ENCODE measurements at places on chromosomes 16 and 17.

DNA sequence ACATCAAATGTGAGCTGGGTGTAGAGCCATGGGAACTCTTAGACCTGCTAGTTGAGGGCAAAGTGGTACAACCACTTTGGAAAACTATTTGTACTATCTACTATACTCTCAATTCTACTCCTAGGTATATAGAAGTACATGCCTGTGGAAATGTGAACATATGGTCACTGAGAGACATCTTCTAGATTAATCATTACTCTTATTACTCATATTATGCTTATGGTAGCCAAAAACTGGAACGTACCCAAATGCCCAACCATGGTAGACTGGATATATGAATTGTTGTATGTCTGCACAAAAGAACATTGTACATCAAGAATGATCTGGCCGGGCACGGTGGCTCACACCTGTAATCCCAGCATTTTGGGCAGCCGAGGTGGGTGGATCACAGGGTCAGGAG, 2.7 kb downstream of the WDR45B start:
- no peak for DNase-seq

GRCh38 chr17:57365420-57365819, 109.1 kb downstream of the MSI2 start:
- DNase-seq: no peak

DNA sequence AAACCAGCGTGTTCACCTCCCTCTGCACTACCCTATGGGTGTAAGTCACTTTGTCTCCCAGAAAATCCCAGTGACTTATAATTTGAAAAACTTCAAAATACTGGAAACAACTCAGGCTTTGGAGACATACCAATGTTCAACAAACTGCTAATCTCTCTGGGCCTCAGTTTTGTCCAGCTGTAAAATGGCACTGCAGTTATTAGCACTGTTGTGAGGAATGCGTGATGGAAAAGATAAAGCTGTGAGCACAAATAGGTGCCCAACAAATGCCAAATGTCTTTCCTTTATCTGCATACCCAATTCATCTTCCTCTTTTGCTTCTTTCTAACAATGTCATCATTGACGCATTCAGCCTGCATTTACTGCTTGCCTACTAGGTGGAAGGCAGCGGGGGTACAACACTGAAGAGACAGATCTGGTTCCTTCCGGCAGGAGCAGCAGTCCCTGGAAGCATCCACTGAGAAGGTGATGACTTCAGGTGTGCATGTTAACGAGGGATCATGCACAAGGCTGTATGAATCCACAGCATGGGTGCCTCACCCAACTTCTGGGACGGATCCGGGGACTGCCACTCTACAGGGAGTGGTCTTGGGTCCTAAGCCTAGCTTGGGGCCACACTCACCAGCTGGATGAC, 63.4 kb downstream of the CYTH1 start:
- DNase-seq: no peak

- DNase-seq: no peak
Observed at GRCh38 chr17:78672005-78672404, 94.8 kb upstream of the DNAH17 start.

GRCh38 chr17:3710951-3711383, 12.7 kb upstream of the HASPIN start:
- peak; percentile 67 for DNase-seq

GRCh38 chr17:4972322-4972721, 4.7 kb upstream of the SPAG7 start:
- no peak for DNase-seq

DNA sequence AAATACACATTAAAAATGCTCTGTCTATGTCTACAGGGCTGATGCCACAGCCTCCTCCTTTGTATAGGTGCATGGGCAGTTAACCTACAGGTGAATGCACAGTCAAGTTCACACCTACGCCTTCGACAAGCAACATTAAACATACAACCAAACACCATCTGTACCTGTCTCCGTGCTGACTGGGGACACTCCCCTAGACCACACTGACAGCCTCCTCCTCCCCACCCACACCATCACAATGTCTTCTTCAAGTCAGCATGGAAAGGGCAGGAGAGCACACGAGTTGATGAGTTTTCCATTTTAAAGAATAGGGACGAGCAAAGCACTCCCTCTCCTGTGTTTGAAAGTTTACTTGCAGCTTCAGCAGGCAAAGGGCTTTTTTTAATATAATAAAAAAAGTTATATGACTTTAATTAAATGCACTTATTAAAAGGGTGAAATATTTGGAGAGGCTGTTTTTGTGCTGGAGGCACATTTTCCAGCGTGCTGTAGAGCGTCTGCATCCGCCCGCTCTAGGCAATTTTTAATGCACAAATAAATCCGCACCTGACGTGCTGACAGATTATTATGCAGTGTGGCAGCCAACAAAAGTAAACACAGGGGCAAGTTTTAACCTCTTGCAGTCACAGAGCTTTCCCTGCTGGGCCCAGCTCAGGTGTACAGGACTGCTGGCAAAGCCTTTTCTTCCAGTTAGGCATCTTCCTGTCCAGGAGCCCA, 367.9 kb downstream of the SOX9 start:
- no peak for DNase-seq

- no peak for DNase-seq
Observed at GRCh38 chr16:86391984-86392383, 118.3 kb upstream of the FOXF1 start.

GRCh38 chr16:87231911-87232310, 85.3 kb downstream of the C16orf95 start:
- DNase-seq: no peak

DNA sequence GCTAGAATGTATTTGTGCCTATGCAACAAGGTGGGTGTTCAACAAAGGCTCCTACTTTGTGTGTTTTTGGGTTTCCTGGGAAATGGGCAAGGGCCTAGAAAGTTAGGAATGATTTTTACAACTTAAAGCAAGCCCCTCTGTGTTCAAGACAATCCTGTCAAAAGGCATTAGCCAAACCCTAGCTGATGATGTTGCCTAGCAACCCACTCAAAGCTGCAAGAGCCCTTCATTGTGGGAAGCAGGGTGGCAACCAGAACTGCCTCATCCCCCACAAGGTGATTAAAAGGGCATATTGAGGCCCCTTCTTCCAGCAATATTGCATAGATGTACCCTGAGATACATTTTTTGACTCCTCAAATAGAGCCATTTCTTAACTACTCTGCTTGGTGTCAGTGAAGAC, 16.0 kb upstream of the RASL10B start:
- no peak for DNase-seq

DNA sequence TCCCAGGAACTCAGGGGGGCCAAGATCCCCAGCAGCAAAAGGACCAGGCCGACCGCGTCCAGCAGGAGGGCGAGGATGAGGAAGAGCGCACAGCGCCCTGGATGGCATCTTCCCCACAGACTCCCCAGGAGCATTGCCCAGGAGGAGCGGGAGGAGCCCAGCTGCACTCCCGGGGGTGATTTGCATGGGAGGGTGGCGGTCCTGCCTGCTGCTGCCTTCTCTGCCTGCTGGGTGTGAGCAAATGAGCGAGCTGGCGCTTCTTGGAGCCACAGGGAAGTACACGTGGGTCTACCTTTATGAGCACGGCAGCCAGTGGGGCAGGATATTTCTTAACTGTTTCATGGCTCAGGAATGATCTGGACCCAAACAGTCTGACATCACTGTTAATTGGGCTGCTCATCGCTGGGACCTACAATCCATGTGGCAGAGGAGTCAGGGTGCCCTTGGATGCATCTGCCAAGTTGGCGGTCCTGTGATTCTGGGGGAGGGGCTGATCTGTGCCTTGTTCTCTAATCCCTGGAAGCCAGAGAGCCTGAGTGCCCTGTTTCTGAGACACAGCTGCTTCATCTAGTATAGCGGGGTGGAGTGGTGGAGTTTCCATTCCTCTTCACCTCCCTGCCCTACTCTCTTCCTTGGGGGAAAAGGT, at the start of gene TMEM238L:
TMEM238L (minus strand) TSS at position 270 of the 646 bp plus-strand sequence; CDS start at position 134, 136 bp downstream.
- no peak for DNase-seq

DNA sequence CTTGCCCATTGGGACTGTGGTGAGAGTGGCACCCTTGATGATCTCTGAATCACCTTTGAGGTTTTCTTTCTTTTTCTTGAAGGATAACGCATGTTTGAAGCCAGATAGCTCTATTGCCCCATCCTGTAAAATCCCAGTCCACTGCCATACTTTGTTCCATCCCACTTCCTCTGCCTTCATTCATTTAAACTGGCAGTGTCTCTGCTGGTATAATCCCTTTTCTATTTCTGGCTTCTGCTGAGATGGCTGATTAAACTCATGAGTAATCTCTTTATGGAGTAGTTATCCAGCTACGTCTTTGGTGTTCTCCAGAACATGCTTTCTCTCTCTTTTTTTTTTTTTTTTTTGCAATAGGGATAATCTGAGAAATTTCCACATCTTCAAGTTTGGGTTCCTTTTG, 656.5 kb upstream of the SALL1 start:
- no peak for DNase-seq

DNA sequence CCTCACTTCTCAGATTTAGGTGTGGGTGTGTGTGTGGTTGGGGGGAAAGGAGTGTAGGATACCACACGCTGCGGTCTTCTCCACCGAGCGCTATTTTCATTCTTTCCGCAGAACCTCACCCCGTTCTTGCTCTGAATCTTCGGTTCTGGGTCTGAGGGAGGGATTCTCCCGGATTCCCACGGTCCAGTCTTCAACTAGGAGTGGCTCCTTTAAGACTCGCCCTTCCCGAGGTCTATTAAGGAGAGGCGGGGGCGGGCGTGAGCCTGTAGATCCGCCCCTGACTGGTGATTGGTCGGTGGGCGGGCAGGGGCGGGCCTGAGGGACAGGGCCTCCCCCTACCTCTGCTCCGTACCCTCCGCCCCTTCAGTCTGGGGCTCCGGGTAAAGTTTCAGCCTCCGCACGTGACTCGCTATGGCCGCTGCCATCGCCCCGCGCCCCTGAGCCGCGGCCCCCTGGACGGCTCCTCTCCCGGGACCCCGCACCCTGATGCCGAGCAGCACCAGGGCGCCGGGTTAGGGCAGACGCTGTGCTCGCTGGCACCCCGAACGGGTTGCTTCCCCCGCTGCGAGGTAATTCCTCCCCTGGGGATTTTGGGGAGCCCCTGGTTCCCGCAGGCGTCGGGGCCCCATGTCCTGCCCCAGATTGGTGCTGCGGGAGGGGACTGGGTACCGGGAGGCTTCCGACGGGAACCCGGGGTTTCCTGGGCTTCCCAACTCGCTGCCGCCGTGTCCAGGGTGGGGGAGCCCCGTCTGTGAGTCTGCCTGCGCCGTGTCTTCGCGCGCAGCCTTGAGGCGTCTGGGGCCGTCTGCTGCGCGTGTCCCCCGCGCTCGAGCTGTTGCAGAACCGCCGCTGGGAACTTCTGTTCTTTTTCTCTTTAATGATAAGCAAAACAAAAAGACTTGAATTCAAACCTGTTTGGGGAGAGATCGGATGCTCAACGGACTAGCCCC, 9.2 kb downstream of the RARA start:
- DNase-seq: peak; percentile 90

- DNase-seq: no peak
Observed at GRCh38 chr17:74979408-74980146, 7.0 kb upstream of the HID1 start.

DNA sequence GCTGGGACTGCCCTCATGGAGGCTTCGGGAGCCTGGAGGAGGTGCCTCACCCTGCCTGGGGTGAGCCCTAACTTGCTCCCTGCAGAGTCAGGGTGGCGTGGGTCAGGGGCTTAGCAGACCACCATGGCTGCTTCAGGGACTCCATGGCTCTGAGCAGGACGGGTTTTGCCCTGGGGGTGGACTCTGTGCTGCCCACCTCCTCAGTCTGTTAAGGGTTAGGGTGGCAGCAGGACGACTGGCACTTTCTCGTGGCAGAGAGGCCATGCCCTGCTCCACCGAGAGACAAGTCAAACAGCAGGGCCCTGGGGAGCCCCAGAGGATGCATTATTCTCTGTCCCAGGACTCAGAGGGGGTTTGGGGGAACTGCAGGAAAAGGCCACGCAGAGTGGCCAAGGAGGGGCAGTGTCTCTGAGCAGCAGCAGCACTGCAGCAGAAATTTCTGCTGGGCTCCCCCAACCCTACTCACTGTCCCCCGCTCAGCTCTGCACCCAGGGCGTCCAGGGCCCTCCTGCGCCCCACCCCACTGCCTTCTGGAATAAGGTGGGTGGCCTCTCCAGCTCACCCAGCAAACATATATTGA, 1.8 kb upstream of the PRSS22 start:
- DNase-seq: no peak

DNA sequence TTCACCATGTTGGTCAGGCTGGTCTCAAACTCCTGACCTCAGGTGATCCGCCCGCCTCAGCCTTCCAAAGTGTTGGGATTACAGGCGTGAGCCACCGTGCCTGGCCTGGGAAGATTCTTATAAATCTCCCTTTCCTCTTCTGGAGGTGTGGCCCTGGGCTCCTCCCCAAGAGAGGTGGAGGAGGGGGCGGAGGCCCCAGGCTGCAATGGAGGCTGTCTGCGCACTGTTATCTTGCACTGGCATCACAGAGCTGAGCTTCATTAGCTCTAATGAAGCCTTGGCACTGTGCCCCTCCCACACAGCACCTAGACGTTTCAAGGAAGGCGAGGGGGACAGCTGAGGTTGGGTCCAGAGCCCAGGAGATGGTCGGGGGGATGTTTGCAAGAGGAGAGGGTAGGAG, 7.5 kb downstream of the ARHGAP23 start:
- DNase-seq: no peak

GRCh38 chr17:78360371-78361224, 721 bp upstream of the SOCS3 start:
- peak; percentile 70 for DNase-seq

DNA sequence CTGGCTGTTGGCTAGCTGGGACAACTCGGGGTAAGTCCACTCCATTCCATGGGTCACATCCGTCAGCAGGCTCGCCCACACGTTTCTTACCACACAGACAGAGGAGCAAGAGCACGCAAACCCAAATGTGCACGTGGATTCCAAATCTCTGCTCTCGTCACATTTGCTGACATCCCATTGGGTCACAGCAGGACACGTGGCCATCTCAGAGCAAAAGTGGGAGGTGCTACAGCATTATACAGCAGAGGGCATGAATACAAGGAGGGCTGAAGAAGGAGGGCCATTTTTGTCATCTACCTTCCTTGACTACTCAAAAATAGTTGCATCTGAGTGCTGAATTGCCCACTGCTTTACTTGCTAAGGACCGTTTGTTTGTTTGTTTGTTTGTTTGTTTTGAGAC, 84.7 kb downstream of the RBBP6 start:
- DNase-seq: no peak

DNA sequence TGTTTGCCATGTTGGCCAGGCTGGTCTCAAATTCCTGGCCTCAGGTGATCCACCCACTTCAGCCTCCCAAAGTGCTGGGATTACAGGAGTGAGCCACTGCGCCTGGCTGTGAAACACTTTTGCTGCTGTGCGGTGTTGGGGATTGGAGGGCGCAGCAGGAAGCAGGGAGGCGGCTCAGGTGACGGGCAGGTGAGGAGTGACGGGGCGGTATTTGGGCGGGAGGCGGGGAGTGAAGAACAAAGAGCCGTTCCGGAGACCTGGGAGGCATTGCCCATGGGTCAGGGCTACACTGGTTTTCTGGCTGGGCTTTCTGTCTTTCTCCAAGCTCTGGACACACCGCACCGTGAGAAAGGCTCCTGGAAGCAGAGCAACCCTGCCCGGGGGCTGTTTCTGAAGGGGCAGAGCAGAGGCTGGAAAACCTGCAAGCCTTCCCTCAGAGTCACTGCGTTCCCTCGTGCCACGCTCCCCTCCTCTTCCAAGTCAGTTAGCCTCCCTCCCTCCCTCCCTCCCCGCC, 22.1 kb downstream of the CRISPLD2 start:
- no peak for DNase-seq

- DNase-seq: no peak
Observed at GRCh38 chr17:61508912-61509311, 56.7 kb downstream of the TBX4 start.

Measured in effector memory CD4-positive, alpha-beta T cell (primary cell).